ENCODE measurements at places on chromosomes 12 and 14.

GRCh38 chr12:128009108-128009507 is 257.9 kb upstream of the TMEM132C start:
- DNase-seq = no peak

- no peak for DNase-seq
Measured at GRCh38 chr12:5581019-5581418, 149.1 kb downstream of the NTF3 start.

GRCh38 chr12:67358781-67359338 is 89.7 kb downstream of the CAND1 start:
- DNase-seq = peak; percentile 93

DNA sequence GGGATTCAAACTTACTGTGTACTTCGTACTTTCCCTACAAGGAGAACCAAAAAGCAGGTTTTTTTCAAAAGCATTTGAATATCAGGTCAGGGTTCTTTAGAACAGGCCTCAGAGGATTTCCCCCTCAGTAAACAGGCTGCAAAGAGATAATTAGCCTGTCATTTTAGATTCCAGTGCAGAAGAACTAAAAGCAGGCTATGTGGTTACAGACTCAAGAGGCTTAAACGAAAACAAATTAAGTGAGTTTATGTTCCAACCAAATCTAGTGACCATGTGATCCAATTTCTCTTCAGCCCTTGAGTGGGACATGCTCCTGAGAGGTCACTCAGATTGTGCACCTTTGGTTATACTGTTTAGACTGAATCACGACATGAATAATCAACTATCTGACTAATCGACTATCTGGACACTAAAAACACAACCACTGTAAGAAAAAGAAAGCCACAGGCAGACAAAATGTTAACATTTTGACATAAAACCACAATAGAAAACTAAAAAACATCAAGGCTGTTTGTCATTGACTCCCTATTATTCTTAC is 4.5 kb downstream of the TMED8 start:
- DNase-seq = peak; percentile 3

GRCh38 chr12:22410486-22410885 is 76.0 kb upstream of the ST8SIA1 start:
- DNase-seq = no peak

- no peak for DNase-seq
Measured at GRCh38 chr14:102568115-102568614, 24.3 kb upstream of the RCOR1 start.

DNA sequence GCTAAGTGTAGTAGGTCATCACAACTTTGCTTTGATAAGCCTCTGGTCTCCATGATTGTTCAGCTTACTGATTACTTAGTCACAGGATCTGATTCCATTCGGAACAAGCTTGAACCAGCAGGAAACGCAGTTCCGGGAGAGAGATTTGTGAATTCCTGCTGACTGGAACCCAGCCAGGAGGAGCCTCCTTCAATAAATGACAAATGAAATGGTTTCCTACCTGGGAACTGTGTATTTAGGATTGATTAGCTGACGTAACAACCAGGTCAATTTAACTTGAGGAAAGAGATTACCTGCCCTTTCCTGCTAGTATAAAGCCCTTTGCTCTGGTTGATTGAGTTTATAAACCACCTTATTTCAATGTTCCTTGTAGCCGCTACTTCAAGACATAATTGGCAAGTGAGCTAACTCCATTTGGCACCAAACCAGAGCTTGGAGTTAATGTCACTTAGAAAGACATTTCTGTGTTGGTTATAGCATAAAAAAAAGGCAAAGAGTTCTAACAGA is 35.1 kb upstream of the KCNH3 start:
- DNase-seq = peak; percentile 62

GRCh38 chr12:132597333-132598316 is 12.8 kb downstream of the LRCOL1 start:
- peak; percentile 34 for DNase-seq

- DNase-seq = no peak
Measured at GRCh38 chr14:52352569-52352968, 38.5 kb downstream of the PTGER2 start.

- DNase-seq = no peak
Measured at GRCh38 chr14:104973135-104973384, 5.1 kb downstream of the AHNAK2 start.

DNA sequence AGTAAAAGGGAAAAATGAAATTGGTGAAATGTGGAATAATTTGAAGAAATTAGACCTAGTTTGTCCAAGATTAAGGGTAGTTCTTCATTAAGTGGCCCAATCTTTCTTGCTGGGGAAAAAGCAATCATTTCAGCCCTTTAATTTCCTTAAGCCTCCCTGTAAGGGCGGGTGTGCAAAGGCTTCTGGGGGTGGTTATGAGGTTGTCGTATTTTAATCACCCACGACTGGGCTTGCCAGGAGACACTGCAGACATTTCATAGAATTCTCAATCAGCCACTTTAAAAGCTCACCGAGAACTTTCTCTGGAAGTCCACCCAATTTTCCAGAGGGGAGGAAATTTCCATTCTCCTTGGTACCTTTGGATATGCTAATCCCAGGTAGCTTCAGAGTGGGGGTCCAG is 43.4 kb downstream of the DLK1 start:
- no peak for DNase-seq

GRCh38 chr12:132560364-132560613 is 50.1 kb downstream of the LRCOL1 start:
- DNase-seq = no peak

- no peak for DNase-seq
Measured at GRCh38 chr14:54465654-54466053, 23.1 kb downstream of the GMFB start.

DNA sequence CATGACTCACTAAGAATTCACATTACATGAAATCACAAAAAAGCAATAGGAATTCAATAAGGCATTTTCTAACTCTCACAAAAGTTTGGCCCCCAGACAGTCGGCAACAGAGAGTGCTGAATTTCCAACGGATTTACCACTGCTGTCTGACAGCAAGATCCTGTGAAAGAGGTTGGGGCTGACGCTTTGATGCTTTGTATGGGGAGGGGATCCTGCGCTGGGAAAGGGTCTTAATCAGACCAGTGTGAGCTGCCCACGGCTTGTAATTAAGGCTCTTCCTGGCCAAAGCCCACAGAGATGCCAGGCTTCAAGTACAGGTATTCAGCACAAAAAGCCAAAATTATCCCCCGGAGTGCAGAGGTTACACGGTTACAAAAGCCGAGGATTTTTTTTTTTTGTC is 66.8 kb upstream of the TMCC3 start:
- DNase-seq = no peak

GRCh38 chr12:16880864-16881285 is 274.9 kb upstream of the LMO3 start:
- no peak for DNase-seq

GRCh38 chr12:480831-481816 is 21.4 kb downstream of the B4GALNT3 start:
- DNase-seq = peak; percentile 92
